ENCODE measurements at places on chromosomes 7 and 10.

DNA sequence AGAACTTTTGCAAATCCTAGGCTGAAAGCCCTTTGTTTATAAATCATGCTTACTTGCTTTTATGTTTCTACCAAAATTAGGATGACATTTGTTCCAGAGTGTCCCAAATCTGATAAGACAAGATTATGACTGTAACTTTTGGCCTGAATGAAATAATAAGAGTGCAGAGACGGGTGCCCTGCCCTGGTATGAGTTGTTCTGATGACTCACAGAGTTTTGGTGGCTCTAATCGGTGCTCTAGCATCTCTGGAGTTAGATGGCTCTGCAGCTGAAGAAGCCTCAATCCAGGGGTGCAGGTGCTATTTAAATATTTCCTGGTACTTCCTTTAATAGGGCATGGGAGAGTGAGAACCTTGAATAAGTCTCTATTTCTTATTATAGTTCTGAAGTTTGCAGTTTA is 102.2 kb upstream of the ELMO1 start:
- DNase-seq = no peak

- no peak for DNase-seq
These were observed 884 bp downstream of the ICA1 start for GRCh38 chr7:8260871-8261694.

GRCh38 chr10:129809431-129809830 is 154.6 kb downstream of the EBF3 start:
- DNase-seq = no peak

- no peak for DNase-seq
These were observed 23.3 kb upstream of the AGBL3 start for GRCh38 chr7:134963036-134963435.

GRCh38 chr10:16581202-16581601 is 59.5 kb upstream of the C1QL3 start:
- no peak for DNase-seq

- no peak for DNase-seq
These were observed 19.7 kb downstream of the BNIP3 start for GRCh38 chr10:131961777-131962662.

DNA sequence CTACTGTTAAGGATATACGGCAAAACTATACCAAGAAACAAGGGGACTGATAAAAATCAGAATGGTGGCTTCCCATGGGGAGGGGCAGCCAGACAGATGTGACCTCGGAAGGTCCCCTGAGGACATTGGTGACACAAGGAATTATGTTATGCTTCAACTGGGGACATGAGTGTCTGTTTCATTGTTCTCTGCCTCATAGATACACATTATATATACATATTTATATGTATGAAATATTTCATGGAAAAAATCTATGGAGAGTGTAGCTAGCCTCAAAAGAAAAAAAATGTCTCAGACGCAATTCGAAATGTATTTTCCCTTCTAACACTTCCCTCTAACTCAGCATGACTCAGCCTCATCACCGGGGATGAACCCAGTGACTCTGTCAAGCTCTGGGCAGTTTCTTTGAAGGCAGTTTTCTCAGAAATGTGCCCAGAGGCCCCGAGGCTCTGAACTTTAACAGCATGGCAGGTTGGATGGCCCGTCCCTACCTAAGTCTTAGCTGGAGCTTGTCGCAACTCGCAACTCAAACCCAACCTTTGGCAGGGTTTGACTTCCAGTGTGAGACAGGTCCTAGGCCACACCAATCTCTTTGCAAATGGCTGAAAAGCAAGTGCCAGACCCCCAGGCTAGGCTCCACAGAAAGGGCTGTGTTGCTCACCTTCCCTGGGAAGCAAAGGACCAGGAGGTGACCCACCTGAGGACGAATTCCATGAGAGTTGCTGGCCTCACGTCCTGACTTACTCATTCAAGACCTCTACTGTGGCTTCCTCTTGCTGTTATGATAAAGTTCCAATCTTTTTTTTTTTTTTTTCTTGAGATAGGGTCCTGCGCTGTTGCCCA is 86.9 kb downstream of the CARD11 start:
- no peak for DNase-seq

DNA sequence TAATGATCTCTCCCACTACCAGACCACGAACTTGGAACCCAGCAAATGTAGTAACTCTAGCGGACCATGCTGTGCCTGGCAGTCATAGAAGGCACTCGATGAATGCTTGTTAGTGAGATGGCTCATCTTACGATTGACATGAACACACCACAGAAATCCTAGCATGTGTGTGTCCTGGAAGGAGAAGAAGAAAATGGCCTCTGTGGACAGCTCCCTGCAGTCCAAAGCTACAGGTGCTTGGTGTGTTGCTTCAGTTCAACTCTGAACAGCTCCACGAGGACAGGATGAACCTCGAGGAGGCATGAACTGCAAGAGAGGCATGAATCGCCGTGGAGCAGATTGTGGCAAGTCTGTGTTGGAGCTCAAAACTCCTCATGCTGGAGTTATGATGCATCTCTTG is 93.5 kb downstream of the KLF6 start:
- DNase-seq = no peak

DNA sequence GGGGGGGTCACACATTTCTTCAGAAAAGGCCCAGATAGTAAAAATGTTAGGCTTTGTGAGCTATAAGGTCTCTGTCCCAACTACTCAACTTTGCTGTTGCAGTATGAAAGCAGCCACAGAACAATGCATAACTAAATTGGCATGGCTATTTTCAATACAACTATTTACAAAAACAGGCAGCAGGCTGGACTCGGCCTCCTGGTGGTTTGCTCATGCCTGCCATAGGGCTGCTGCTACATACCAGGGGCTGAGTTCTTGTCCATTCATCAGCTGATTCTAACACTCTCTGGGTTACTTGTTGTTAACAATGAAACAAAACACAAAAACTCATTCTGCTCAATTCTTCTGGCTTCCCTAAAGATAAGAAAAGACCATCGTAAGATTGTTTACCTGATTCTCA is 109.4 kb upstream of the ADAM12 start:
- DNase-seq = no peak

GRCh38 chr7:144822223-144822622 is 13.6 kb downstream of the TPK1 start:
- DNase-seq = no peak

DNA sequence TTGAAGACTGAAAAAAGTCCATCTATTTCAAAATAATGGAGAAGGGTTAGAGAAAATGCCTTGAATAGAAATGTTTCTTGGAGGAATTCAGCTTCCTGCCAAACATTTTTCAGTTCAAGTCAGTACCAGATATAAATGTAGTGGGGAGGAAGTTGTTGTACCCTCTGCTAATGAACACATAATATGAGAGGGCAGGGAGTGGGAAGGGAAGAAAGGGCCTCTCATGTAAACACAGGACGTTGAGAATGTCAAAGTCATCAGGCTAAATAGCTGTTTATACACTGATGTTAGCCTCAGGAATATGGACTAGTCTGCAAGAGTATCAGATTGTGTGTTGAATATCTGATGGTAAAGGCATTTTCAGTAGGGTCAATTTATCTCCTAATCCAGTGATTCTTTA is 37.0 kb downstream of the GPR37 start:
- no peak for DNase-seq

GRCh38 chr7:36878288-36878687 is 154.0 kb upstream of the AOAH start:
- no peak for DNase-seq

DNA sequence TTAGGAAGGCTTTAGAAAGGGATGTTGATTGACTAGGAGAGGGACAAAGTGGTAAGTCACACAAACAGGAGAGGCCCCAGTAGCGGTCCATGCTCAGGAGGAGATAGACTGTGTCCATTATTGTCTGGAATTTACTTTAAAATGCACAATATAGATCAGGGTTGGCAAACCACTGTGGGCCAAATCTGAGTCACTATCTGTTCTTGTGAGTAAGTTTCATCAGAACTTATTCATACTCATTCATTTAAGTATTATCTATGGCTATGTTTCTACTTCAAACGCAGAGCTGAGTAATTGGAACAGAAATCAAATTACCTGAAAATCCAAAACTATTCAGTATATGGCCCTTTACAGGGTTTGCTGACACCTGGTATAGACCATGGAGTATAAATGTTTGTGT is 166.5 kb downstream of the COL28A1 start:
- DNase-seq = no peak

GRCh38 chr7:143924851-143925250 is 10.2 kb upstream of the OR2F2 start:
- DNase-seq = no peak

DNA sequence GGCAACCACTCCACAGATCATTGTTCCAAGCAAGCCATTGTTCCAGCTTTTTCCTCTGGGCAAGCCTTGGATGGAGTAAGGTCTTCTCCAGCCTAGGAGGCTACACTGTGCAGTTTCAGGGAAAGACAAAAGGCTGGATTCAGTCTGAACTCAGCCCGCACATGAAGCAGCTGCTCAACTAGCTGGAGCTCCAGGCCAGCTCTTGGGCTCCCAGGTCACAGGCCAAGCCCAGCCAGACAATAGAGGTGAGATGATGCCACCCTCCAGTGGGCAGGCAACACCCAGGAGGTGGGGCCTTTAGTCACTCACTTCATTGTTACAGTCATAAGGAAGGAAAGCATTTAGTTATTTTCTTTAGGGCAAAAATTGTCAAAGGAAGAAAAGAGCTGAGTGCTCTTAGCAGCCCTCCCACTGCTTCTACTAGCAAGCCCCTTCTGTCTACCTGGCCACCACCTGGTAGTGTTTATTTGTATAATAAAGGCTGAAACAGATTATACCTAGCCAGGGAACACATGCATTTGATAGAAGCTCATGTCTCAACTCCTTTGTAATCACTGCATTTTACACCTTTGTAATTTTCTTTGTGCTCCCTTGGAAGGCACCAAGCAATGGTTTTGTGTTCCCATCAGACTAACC is 253.4 kb downstream of the WDR11 start:
- no peak for DNase-seq

DNA sequence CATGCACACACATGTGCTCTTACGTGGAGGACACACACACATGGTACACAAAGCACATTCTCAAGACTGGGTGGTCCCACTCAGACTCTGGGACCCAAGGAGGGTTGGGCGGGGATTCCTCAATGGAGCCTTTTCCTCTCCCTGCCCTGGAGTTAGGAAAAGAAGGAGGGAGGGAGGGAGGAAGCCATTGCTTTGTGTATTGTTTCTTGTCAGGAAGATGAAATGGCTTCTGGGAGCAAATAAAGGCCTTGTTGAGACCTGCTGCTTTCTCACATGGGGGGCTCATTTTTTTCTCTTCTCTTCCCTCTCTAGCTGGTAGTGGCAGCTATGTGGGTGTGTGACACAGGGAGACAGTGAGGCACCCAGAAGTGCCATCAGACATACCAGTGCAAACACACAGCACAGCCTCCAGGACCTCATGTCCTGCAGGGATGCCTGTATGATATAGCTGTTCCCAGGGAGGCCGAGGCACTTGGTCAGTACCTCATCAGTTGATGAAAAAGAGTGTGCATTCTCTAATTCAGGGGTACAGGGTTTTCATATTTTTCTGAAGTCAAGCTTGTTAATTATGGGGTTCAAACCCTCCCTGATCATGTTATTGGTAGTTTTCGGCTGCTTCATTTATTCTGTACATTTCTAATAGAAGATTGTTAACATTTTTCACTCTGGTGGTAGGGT is 5.7 kb downstream of the AQP1 start:
- DNase-seq = no peak

- no peak for DNase-seq
These were observed 162.2 kb downstream of the SLIT1 start for GRCh38 chr10:97023401-97024167.

DNA sequence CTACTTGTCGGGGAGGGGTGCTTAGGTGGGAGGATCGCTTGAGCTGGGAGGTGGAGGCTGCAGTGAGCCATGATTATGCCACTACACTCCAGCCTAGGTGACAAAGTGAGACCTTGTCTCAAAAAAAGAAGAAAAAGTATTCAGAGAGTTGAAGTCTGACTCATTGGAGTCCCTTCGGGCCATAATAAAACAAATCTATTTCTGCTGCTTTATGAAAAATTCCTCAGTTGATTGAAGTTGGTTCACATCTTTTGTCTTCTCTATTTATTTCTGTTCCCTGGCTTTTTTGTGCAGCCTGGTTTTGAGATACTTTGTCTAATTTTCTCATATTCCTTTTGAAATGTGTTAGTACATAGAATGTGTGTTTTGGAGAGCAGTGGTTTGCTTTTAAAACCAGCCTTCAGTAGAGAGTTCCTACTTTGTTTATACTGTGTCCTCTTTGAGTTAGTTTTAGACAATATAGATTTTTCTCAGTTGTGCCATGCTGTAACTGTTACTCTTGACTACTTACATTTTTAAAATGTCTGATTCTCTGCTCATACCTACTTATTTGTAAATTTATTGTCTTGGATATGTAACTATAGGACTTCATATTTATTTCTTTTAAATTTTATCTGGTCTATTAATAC is 36.7 kb downstream of the LUC7L2 start:
- DNase-seq = no peak

GRCh38 chr7:31043051-31043471 is 9.0 kb upstream of the ADCYAP1R1 start:
- DNase-seq = no peak

GRCh38 chr10:53115660-53116059 is 343.1 kb upstream of the MBL2 start:
- no peak for DNase-seq

DNA sequence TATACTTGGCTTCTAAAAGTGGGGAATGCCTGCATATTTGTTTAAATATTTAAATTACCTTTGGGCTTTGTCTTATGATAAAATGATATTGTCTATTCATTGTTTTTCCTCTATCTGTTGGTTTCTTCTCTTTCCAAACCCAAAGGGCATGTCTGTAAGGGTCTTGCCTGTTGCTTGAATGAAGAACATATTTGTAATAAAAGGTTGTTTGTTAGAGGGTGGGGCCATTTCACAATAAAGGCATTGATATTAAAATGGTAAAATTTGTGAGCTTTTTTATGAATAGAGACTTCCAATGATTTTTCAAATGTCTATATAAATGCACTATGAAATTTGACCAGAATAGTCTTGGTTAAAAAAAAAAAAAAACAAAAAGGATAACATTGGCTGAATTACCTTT is 105.2 kb downstream of the DKK1 start:
- no peak for DNase-seq

DNA sequence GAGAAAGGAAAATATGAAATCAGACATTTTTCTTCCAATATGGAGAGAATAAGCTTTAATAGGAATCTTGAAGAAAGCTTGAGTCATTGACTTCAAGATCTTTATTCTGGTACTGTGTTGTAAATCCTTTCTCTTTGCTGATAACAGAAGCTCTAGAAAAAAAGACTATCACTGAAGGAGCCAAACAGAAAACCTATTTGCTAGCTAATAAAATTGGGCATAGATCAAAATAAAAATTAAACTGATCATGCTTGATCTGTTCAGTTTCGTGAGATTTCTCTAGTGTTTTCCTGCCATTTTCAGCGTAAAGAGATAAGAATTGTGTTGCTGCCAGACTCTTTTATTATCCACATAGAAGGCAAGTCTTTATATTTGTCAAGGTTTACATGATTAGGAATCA is 1.5 kb upstream of the GHITM start:
- no peak for DNase-seq

GRCh38 chr10:61992671-61993668 is 91.5 kb downstream of the ARID5B start:
- DNase-seq = peak; percentile 8

- DNase-seq = no peak
These were observed 10.9 kb downstream of the CALML5 start for GRCh38 chr10:5488272-5489161.

All from stimulated activated CD8-positive, alpha-beta memory T cell treated with anti-CD3 and anti-CD28 coated beads, Interleukin-7, amount 100 ng/mL, for 24 hours (primary cell).